8988T (cell line): ENCODE measurements at places on chromosomes 1 and 21.

DNA sequence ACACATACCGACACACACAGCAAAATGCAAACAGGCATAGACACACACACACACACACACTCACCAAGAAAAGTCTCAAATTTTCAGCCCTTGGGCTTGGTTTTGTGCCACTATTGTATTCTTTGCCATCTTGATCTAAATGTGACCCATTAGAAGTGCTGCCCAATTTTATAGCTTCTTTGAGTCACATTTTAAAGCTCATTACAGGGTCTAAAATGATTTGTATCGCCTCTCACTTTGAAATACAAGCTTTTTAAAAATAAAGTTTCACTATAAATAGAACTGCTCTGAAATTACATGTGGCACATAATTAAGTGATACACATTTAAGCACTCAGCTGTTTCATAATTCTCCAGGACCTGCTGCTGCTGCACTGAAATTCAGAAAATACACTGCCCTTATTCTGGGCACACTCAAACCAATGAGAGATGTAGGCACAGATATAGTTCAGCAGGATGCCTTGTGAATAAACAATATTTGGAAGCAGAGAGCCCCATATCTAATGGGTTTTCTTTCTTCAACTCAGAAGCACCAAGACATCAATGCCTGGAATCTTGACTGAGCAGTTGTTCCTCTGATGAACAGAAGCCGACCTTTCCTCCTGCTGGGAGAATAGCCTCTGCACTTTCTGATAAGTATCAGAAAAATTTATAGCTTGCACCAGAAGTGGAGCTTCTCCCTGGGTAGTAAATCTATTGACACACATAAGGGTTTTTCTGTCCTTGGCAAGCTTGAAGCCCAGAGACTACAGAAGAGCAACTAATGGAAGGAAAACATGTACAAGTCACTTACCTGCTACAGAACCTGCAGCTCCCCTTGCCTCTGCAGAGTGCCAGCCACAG, 37.0 kb upstream of the PLPPR4 start:
- DNase-seq = no peak

DNA sequence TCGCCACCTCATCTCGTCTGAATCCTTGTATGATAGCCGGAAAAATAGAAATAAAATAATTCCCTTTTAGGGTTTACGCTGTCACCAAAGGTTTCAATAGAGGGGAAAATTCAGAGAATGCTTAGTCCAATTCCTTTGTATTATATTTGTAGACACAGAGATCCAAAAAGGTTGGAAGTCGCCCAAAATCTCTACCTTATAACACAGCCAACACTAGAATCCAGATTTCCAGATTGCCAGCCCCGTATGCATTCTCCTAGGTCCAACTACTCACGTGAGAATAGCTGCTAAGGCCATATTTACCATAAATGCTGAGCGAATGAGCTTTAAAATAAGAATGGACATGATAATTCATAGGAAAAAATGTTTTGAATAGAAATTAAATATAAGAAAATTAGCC, 124.5 kb downstream of the KCNK1 start:
- no peak for DNase-seq

DNA sequence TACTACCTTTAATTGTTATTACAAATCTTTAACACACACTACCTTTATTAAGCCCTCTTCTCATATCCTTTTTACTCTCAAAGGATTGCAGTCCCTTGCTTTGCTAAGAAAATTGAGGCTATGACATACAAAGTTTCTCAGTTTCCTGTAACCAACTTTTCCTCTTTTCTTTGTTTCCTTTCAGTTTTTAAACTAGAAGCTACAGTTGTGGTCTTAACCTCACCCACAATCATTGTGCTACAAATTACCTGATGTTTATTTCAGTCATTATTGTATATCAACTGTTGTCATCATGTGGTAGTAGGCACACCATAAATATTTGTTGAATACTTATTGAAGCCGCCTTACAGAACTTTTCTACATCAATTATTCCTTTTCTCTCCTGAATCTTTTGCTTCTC, 51.8 kb downstream of the SLAMF6 start:
- no peak for DNase-seq

DNA sequence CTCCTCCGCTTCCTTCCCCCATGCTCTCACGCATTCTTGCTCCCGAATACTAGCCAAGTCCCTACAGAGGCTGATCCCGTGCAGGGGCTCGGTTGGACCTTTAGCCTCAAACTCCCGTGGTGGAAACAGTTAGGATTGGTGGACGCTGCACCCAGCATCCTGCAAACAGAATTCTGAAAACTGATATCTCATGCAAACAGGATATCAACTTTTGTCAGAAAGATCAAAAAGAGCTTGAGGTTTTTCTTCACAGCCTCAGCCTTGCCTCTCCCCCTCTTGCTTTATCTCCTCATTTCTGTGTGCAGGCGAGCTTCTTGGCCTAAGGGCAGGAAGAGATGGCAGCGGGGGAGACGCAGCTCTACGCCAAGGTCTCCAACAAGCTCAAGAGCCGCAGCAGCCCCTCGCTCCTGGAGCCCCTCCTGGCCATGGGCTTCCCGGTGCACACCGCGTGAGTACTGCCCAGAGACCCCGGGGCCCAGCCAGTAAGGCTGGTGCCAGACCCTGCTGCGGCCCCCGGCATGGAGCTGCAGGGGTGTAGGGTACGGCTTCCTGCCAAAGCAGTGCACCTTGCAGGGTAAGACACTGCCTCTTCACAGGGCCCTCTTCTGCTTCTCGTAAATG, at the start of gene UBASH3A:
Gene UBASH3A (plus strand): TSS at position 292 of the 621 bp plus-strand sequence. CDS start 44 bp downstream, at position 336.
- DNase-seq = no peak

DNA sequence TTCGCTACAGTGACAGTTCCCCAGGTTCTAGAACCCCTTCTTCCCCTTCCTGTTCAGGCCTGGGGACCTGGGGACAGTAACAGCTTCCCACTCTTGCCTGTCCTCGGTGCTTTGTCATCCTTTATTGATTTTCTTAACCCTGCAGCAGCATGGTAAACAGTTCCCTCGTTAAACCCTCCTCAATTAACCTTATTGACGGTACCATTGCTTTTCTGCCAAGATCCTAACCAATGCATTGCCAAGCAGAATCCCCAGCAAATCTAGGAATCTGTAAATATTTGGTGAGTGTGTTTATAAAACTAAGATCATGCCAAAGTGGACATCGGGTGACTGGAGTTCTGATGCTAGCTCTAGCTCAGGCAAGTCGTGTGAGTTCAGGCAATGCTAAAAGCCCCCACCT, 99.6 kb upstream of the KAZN start:
- no peak for DNase-seq

DNA sequence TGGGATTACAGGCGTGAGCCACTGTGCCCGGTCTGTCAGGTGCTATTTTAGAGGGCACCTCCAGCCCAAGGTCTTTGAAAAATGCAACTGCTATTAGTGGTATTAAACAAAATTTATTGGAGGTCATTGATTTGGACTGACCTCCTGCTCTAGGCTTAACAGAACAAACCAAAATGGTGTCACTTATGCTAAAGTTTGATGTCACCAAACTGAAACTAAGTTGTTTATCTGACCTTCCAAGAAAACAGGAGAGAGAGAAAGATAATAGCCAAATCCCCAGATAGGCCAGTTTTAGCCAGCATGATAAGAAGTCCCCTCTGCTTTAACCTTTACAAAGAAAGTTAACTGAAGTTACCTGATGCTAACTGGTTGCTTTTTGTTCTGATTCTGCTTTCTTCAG, 8.1 kb upstream of the INAVA start:
- DNase-seq = no peak

- DNase-seq = no peak
Measured at GRCh38 chr1:60173729-60174505, 100.3 kb upstream of the C1orf87 start.

GRCh38 chr1:222418654-222419053, 129.2 kb downstream of the HHIPL2 start:
- no peak for DNase-seq

DNA sequence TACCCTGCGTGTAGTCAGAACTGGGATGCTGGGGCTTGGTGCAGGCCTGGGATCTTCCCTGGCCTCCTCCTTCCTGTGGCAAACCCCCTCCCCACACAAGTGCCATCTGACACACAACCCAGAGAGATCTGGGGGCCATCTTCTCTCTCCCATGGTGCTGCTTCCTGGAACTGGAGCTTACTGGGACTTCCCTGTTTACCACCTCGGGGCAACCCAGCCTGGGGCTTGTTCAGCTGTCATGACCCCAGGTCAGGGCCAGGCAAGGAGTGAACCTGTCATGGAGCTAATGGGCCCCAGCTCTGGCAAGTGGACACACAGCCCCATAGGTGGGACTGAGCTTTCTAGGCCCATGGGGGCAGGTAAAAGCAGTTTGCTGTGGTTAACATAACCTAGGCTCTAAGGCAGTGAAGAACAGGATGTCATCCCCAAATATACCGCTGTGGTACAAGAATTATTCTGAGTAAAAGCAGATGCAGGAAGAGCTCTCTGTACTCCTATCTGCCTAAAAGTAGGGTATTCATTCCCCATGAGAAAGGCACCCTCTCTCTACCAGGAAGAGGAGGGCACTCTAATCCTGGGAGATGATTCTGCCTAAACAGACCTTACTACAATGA, 2.4 kb downstream of the TRIM11 start:
- DNase-seq = no peak

DNA sequence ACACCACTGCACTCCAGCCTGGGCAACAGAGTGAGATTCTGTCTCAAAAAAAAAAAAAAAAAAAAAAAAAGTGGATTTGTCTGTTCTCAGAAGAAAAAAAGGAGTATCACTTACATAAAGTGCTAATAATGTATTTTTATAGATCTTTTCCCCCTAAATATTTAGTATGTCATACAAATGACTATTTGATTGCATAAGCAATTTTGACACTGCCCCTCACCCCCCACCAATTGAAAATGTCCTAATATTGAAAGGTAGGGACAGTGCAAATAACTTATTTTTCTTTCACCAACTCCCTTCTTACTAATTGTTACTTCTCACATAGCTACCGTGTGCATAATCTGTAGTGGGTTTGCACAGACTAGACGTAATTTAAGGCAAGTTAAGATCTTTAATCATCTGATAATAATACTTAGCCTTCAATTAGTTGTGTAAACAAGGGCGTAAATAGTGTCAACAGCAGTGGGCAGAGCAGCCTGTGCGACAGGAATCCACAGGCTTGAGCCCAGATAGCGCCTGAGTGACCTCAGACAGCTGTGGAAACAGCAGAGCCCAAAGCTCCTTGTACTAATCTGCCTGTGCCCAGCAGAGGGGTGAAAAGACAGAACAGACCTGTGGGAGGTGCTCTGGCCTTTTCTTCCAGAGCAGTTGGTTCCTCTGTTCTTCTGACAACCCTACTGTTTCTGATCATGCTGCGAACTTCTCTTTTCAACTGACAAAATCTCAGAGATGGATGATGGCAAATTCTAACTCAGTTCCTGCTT, 4.5 kb upstream of the IER5 start:
- no peak for DNase-seq

DNA sequence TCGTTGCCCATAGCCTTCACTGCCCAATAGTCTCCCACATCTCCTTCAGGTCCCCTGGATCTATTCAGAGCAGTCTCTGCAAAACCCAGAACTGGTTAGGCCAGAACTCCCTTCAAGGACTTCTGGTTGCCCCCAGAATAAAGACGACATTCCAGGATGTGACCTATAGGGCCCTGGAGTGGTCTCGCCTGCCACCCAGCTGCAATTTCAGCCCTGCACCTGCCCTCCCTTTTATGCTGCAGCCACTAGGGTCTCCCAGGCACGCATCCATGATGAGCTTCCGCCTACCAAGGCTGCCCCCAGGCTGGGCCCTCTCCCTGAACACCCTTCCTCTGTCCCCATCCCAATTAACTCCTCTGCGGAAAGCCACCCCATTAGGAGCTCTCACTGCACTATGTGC, 7.2 kb upstream of the TSPEAR start:
- DNase-seq = no peak

DNA sequence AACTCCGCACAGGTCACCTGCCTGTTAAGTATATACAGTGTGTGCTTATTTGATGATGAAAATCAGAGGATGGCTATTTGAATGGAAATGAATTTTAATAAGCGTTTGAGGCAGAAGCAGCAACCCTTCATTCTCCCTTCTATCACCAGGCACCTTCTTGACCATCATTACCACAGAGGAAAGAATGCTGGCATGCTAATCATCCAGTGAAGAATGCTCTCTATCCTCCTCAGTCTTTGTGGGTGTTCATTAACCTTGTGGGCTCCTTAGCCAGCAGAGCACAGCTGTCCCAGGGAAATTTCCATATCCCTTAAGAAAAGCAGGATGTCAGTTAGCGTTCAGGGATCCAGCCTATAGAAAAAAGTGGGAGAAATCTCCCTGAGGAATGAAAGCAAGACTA, 428.0 kb upstream of the CAMK1G start:
- no peak for DNase-seq

DNA sequence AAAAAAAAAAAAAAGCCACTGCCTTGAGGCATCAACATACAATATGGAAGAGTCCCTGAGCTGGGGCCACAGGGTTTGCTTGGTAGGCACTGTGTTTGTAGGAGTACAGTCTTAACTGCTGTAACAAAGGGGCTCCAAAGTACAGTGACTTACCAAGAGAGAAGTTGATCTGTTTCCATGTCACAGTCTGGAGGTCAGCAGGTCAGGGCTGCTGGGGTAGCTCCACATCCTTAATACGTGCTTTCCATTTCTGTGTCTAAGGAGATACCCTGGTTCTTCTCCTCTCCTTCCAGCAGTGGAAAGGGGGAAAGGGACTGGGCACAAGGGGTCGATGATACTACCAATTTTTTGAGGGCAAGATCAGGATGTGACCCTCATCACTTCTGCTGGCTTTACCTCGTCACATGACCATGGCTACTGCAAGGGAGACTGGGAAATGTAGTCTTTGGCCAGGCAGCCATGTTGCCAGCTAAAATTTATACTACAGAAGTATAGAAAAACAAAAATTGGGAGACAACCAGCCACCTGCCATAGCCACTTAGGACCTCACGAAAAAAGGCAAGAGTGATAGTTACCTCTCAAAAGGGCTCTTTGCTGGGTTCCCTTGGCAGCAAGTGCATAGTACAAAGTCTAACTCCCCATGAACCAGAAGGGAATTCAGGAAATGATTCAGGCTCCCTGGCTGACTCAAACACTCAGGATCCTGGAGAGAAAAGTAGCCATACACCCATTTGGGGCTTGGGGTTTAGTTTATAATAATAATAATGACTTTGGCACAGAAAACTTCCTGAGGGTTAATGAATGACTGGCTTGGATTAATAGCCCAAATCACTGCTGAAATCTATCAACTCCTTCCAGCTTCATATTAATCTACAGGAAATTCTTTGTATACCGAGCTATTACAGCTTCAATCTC, 52.7 kb upstream of the ATP5PO start:
- DNase-seq = no peak

DNA sequence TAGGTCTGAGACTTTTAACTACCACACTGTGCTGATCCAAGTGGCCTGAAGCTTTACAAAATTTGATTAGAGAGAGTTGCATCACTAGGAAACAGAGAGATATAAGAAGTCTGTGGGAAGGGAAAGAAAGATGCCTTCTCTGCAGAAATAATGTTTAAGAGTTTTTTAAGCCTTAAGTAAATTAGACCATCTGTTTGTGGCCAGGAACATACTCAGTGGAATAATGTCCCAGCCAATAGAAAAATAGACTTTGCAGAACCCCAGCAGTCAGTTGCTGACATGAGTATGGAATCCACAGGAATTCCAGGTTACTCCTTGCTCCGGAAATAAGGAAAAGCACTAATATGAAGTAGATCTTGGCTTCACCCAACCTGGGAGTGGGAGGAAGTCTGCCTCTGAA, 144.8 kb downstream of the ST6GALNAC5 start:
- no peak for DNase-seq

- DNase-seq = no peak
Measured at GRCh38 chr1:51555866-51556619, 37.0 kb upstream of the EPS15 start.
